Activated CD8-positive, alpha-beta T cell treated with anti-CD3 and anti-CD28 coated beads for 36 hours (primary cell): ENCODE measurements at places on chromosomes 1 and 21. TPM values are rescaled to one million over a fixed set of nuclear protein-coding genes. Genes with fewer than 3 reads are reported as not detected.

KCNN3 gene
- total RNA-seq: 0.11 TPM

ZNF695 gene
- total RNA-seq: 1.1 TPM

OR10Z1 gene
- not detected for total RNA-seq

- no peak for DNase-seq
These were observed 88.8 kb upstream of the PDE4B start for GRCh38 chr1:65703853-65704252.

DNA sequence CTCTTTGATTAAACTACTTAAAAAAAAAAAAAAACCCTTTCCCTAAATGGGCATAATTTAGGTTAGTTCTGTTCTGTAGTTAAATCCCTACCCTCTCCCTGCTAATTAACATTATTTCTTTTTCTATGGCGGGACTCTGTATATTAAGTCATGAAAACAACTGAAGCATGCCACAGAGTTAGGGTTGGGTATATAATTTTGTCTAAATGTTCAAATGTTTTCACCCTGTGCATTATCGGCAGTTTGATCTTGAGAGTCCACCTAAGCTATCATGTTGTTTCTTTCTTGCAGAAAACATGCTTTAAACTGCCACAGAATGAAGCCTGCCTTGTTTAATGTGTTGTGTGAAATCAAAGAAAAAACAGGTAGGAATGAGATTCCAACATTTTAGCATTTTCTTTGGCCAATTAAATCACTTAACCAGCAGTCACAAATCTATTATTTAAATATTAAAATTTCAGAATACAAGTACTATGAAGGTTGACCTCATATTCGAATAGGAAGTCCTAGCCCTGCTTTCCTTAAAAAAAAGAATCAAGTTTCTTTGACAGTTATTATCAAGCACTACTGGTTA is 4.0 kb downstream of the PBX1 start:
- no peak for DNase-seq

GRCh38 chr1:71269818-71270217 is 189.0 kb upstream of the ZRANB2 start:
- no peak for DNase-seq

DNA sequence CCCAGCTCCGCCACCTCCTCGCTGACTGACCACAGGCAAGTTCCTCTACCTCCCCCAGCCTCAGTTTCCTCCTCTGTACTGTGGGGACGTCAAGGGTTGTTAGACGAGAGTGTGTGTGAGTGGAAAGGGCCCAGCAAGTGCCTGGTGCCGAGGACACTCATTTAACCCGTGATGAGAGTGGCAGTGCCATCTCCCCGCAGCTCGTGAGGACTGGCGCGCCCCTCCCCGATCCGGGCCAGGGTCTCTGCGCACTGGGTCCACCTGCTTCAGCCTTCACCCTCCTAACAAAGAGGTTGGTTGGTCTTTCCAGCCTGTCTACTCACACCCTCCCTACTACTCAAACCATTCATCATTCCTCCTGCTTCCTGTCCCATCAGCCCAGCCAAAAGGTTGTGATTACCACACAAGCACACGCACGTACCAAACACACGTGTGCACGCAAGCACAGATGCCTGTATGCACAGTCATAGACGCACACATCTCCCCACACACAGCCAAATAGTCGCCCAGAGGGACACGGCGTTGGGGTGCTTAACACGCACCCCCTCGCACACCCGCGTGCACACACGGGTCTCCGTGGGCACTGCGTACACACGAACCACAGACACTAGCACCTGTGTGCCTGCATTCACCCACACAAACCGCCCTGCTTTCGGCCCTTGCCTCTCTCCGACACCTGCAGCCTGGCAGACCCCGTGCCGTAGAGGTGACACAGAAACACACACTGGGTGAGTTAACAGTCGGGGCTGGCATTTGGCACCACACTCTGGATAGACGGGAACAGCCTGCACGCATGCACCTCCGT is 39.3 kb downstream of the TAS1R2 start:
- DNase-seq: no peak

XCL1 gene
- total RNA-seq: 114 TPM

WNT2B gene
- not detected for total RNA-seq

SLC22A15 gene
- 0.25 TPM for total RNA-seq

UMODL1 gene
- total RNA-seq: not detected

DNA sequence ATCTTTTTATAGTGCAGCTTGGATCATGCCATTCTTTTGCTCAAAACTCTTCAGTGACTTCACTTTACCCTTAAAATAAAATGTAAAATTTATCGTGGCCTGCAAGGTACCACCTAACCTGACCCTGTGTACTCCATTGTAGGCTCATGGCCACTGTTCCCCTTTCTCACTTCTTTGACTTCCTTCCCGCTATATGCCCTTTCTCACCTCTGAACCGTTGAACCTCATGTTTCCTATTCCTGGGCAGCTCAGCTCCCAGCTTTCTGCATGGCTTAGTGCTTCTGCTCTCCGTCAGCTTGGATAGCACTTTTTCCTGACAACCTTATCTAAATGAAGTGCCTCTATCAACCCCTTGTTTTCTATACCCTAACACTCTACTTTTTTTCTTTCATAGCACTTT is 61.1 kb upstream of the GPR25 start:
- no peak for DNase-seq

DNA sequence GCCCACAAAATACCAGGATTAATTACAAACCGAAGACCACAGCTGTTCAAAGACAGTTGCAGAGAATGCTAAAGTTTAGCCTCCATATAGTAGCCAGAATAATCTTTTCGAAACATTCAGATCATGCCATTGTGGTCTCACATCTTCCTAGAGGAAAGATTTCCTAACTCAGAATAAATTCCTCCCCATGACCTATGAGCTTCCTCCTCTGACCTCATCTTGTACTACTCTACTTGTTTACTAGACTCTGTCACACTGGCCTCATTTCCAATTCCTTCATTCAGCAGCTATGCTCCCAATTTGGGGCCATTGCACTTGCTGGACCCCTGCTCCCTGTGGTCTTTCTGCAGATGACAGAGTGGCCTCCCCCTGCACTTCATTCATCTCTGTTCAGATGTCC is 71.8 kb upstream of the LRRC53 start:
- DNase-seq: no peak

- no peak for DNase-seq
These were observed 18.5 kb upstream of the A3GALT2 start for GRCh38 chr1:33339413-33339812.

POU2F1 gene
- total RNA-seq: 23.6 TPM

- DNase-seq: no peak
These were observed 16.5 kb upstream of the PIGM start for GRCh38 chr1:160048335-160048734.

TCHHL1 gene
- not detected for total RNA-seq

RBM11 gene
- 2.7 TPM for total RNA-seq

GRCh38 chr1:183998045-183998444 is 39.5 kb downstream of the COLGALT2 start:
- DNase-seq: no peak

- peak; percentile 45 for DNase-seq
These were observed 19.2 kb downstream of the CD247 start for GRCh38 chr1:167499106-167499505.

DNA sequence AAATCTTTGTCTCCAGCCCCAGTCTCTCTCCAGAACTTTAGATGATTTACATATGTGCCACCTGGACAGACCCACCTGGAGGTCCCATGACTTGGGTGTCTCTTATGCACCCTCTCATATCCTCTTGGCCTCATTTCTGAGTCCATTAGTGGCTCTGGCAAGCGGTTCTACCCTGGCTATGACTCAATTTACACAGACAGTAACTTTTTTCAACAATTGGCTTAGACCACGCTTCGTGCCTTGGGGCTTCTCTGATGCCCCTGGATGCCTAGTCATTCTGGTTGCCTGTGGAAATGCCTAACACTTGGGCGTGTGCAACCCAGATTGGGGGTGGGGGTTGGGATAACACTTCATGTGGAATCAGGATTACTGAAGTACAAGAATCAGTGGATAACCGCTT is 57.1 kb upstream of the GADD45A start:
- DNase-seq: no peak

- DNase-seq: no peak
These were observed 14.1 kb upstream of the ZNF436 start for GRCh38 chr1:23383577-23384311.

GRCh38 chr1:54126271-54126815 is 26.5 kb downstream of the CDCP2 start:
- no peak for DNase-seq

DNA sequence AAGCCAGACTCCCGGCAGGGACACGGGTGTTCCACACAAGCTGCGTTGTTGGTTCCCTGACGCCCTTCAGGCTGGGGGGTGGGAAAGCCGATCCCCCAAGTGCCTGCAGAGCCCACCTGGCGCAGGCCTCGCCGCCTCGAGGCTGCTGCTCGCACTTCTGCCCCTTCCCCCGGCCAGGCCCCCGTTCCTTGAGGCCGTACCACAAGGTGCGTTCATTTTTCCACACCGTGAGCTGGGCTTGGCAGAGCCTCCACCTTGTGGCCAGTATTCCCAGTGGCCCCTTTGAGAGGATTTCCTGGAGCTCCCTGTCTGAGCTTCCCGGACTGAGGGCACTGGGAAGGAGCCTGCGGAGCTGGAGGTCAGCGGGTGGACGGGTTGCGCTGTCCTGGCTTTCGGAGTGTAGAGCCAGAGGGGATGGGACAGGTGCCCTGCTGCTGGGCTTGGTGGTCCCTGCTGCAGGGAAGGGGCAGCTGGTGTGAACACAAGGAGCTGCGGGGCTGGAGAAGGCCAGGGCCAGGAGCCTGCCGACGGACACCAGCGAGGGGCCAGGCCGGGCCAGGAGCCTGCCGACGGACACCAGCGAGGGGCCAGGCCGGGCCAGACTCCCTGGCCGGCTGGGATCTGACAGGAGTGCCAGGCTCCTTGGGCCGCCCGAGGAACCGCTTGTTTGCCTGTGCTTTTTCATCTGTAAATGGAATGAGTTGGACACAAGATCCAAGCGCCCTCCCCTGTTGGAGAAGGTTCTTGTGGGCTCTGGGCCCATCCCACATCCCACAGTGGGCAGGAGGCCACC is 18.4 kb downstream of the PDXK start:
- DNase-seq: no peak

GRCh38 chr21:18384771-18385170 is 18.8 kb downstream of the TMPRSS15 start:
- no peak for DNase-seq

HCRTR1 gene
- not detected for total RNA-seq

- no peak for DNase-seq
These were observed 88.1 kb upstream of the TTC39A start for GRCh38 chr1:51418384-51418959.

TP73 gene
- total RNA-seq: 0.60 TPM

- peak; percentile 48 for DNase-seq
These were observed 80.3 kb downstream of the RUNX3 start for GRCh38 chr1:24849672-24850295.

DNA sequence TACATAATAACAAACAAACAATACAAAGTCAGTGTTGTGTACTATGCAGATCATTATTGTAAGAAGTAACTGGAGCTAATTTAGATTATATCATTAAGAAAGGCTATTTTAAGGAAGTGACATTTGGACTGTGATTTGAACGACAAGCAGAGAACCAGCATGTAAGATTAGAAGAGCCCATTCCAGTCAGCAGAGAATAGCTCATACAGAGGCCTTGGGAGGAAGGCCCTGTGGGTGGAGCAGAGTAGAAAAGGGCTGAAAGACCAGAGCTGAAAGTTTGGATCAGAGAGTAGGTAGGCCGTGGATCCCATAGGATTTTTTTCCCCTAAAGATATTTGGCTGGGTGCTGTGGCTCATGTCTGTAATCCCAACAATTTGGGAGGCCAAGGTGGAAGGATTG is 190.1 kb downstream of the OMA1 start:
- DNase-seq: no peak

GRCh38 chr1:83769072-83769471 is 229.9 kb downstream of the TTLL7 start:
- DNase-seq: no peak

DNA sequence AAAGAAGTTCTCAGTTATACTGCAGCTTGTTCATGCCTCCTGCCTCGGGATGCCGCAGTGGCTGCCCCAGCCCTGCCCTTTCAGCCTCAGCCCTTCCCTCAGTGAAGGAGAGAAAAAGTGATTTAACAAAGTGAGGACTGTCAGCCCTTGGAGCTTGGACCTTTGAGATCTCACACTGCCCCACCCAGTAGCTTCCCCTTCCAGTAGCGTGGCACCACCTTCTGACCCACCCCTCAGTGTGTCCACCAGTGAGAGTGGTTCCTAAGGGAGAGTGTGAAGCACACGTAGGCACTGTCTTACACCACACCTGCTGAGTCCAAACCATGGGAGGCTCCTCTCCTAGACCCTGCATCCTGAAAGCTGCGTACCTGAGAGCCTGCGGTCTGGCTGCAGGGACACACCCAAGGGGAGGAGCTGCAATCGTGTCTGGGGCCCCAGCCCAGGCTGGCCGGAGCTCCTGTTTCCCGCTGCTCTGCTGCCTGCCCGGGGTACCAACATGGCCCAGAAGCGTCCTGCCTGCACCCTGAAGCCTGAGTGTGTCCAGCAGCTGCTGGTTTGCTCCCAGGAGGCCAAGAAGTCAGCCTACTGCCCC is at the start of gene CDA:
CDA (plus strand) TSS at position 464 of the 592 bp plus-strand sequence; CDS start at position 497, 33 bp downstream.
- DNase-seq: no peak

GRCh38 chr1:42136466-42136865 is 16.7 kb upstream of the GUCA2B start:
- no peak for DNase-seq

DNA sequence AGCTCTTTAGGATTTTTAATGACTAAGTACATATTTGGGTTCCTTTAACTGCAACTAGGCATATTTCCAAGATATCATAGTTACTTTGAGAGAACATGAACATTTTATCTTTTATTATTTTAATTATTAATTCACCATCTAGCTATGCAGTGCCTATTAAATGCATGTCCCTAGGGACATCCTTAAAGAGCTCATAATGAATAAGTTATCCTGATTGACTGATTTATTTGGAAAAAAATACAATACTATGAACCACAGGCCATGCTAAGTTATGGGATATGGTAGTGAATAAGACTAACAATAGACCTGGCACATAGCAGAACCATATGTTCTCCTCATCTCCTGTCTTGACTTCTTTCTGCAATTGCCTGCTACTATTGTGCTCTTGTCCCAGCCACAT is 16.4 kb upstream of the C1orf105 start:
- no peak for DNase-seq
